ENCODE measurements at places on chromosomes 16 and 17.

GRCh38 chr17:12640364-12640763 lies 25.3 kb upstream of the MYOCD start:
- no peak for DNase-seq

GRCh38 chr16:65122724-65123395 lies 997 bp upstream of the CDH11 start:
- DNase-seq, result peak; percentile 78

GRCh38 chr16:71754652-71755051 lies 30.2 kb upstream of the PHLPP2 start:
- DNase-seq, result no peak

DNA sequence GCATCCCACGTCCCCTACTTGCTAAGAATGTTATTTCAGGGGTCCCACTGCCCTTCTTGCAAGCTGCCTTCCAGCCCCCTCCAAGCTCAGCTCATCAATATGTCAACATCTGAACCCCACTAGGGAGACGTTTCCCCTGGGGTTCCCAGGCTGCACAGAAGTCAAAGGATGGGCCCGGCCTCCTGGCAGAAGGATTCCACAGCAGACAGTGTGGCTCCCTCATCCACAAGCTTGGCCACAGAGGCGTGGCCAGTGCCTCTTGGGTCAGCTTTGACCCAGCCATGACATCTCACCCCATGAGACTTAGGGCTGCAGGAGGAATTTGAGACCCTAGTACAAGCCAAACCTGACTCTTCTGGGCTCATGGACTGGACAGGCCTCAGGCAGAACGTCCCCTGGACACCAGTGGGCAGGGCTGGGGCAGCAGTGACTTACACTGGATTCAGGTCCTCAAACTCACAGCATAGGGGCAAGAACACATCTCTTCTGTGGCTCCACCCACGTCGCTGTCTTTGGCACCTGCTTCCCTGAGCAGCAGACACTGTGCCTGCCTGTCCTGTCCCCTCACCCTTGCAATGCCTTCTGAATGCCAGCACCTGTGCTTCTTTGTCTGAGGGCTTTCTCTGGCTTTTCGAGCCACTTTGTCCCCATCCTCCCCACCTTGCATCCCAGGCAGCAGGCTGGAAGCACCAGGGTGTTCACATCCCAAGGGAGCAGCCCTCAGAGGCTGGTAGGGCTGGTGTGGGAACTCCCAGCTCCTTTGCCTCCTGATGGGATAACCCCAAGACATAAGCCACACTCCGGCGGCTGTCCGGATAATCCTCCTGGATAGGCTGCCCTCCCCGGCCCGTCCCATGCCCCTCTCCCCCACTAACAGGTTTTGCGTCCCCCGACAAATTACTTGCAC lies 56.0 kb upstream of the ENPP7 start:
- DNase-seq, result no peak

DNA sequence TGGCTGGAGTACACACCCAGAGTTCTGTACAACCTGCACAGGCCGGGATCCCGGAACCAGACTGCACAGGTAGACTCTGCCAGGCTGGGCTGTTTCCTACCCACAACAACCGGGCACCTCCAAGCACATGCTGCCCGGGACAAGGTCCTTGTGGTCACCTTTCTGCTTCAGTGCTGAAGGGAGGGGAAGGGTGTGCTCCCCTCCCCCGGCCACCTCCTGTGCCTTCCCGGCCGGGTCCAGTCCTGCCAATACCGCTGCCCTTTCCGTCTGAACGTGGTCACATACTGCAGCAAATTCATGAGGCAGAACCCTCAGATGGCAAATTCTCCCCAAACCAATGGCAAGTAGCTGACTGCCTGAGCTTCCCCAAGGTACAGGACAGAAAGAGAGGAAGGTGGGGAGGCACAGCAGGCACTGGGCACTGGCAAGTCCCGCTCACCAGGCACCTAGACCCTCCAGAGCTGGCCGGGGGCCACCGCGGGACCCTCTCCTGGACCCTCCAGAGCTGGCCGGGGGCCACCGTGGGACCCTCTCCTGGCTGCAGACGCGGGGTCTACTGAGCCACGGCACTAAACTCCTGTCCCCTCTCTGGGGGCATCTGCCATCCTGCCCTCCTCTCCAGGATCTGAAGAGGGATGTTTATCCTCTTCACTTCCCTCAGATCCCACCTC lies 22.8 kb downstream of the SLC43A2 start:
- DNase-seq, result no peak

DNA sequence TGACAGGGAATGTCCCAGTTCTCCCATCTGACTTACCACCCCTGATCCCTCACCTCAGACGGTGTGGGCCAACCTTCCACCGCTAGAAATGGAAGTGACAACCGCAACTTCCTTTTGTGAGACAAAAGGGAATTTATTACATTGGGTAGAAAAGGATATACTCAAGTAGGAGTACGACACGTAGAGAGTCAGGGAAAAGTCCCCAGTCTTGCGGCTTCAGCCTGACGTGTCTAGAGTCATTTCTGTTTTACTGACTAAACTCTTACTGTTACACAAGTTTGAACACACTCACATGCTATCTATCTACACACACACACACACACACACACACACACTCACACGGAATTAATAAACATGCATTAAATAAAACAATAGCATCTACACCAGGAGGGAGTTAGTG lies 178.9 kb downstream of the COPRS start:
- DNase-seq, result no peak

- no peak for DNase-seq
These were observed 4.4 kb upstream of the CARHSP1 start for GRCh38 chr16:8872967-8873865.

DNA sequence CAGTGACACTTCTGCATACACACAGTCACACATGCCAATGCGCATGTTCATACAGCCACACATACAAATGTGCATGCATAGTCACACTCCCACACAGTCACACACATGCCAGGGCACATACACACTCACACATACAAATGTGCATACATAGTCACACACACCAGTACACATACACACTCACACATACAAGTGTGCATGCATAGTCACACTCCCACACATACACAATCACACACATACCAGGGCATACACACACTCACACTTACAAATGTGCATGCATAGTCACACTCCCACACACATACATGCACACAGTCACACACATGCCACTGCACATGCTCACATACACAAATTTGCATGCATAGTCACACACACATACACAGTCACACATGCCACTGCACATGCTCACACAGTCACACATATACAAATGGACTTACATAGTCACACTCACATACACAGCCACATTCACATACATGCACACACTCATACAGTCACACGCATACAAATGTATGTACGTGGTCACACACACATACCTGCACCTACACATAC lies 84.2 kb downstream of the SOCS1 start:
- no peak for DNase-seq

DNA sequence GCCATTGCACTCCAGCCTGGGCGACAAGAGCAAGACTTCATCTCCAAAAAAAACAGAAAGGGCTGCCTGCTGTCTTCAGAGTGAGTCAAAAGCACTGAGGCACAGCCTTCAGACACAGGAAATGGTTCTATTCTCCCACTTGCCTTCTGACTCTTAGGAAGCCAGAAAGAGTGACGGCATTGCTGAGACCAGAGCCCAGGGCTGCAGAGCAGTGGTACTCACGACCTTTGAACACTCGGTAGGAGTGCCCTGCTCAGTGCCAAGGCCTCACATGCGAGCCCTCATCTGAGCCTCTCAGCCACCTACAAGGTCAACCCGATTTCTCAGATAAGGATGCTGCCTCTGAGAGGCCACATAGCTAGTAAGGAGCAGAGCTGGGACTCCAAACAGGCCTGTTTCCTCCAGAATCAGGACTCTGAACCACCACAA lies 3.5 kb upstream of the ITGAE start:
- no peak for DNase-seq

GRCh38 chr16:72001180-72001874 lies 1.1 kb upstream of the PKD1L3 start:
- DNase-seq, result no peak

DNA sequence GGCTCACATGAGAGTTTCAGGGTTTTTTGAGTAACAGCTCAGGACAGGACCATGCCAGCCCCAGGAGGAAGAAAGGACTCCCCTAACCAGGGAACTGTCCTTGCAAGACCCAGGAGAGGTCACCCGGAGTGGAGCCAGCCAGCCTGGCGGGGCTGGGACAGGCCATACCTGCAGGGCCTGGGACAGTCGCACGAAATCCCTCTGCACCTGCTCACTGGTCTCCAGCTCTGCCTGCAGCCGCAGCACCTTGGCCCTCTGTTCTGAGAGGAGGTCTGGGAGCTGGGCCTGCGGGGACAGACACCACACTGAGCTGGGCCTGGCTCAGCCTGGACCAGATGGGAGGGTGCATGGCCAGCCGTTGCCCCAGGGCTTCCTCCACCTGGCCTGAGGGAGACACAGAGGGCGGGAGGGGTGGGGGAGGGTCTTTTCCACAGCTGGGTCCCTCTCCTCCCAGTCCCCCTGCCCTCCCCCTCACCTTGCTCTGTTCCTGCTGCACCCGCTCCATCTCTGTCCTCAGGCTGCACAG lies 19.7 kb downstream of the RABEP2 start:
- DNase-seq, result no peak

- peak; percentile 86 for DNase-seq
These were observed 85.9 kb downstream of the SNX29 start for GRCh38 chr16:12062343-12063003.

- no peak for DNase-seq
These were observed 35.4 kb upstream of the SHISA6 start for GRCh38 chr17:11205659-11206058.

DNA sequence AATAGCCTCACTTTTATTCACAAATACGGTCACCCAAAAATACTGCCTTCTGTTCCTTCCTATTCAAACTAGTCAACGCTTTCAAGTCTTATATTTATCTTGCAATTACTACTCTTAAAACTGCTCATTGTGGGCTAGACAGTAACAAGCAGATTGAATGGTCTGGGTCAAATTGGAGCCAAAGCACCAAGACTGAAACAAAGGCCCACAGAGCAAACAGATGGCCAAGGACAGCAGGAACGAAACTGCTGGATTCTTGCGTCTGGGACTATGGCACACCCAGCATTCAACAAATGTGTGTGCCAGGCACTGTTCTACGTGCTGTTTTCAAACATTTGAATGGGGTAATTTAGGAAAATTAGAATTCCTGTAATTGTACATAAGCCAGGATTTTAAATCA lies 250.1 kb upstream of the PSMD7 start:
- DNase-seq, result no peak

DNA sequence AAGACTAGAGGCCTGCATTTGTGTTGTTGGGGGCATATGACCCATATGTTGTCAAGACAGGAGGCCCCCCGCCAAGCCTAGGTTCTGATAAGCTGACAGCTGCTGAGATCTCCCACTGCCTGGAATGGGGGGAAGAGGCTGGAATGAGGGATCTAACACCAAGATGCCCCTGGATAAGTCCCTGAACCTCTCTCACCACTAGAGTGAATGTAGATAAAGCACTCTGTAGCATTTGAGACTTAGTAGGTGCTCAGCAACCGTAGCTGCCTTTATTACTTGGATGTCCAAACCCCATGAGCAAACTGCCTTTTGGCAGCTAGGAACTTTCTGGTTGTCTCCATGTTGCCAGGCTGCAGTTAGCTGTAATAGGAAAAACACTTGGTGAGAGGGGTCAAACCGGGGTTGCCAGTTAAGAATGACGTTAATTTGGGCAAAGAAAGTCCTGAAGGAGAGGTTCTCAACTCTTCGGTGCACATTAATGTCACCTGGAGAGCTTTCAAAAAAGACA lies 4.4 kb upstream of the RASL10B start:
- no peak for DNase-seq

DNA sequence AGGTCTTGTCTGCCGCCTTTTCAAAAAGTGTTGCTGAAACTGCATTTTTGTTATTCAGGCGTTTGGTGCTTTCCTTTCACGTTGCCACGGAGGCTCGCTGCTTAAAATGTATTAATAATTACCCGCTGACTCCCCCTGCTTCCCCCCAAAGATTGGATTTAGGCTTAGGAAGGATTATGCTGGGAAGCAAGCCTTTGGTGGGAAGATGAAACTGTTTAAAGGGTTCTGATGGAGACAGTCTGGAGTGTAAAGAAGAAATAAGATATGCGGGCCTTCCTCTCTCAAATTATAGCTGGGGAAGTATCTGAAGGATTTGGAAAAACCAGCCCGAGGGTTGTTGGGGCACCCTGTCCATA lies 1.1 kb downstream of the KSR1 start:
- DNase-seq, result no peak

- peak; percentile 7 for DNase-seq
These were observed 3.5 kb downstream of the DBNDD1 start for GRCh38 chr16:90015586-90016338.

DNA sequence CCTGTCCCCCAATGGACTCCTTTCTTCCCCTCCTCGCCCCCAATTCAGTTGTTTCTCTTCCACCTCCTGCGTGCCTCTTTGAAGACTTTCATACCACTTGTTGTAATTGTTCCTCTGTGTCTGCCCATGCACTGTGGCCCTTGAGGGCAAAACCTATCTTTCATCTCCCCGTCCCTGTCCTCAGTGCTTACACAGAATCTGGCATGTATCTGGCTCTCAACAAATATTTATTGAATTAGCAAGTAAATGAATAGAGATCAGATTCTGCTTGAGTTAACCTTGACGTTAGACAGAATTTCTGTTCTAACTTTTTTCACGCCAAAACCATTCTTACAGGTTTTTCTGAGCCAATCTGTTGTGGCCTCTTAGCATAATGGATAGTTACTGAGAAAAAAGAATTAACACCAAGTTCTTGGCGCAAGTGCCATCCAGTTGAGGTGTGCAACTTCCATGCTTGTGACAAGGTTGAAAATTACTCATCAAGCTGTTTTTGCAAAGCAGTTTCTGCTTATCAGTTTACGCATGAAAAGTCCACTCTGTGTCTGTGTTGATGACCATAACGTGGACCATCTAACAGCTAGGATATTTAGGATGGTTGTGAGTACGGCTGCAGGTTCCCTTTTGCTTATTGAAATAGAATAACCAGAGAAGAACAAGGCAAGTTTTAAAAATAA lies 215.1 kb downstream of the PRKCA start:
- DNase-seq, result no peak

DNA sequence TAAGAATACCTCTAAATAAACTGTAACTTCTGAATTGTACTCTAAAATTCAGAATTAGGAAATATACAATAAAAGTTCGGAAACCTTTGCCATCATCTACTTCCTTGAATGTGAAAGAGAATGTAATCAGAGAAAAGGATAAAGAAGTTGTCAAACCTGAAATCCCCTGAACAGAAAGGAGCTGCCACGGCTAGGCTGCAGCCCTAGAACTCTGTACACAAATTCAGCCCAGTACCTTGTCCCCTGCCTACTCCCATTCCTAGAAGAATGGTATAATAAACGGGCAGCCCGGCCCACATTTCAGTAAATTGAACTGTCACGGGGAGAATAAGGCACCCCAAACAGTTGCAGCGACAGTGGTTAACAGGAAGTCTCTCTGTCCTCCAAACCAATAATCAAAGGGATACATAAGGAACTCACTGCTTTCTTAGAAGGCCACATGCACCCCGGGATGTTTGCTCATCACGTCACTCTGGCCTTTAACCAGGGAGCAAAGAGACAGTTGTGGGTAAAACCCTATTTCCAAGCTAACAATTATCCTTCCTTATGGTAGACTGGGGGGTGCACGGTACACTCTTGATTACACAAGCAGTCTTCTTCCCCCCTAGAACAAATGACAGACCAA lies 24.3 kb upstream of the RFFL start:
- peak; percentile 7 for DNase-seq

- no peak for DNase-seq
These were observed 19.9 kb upstream of the GHDC start for GRCh38 chr17:42214156-42214555.

GRCh38 chr16:1561266-1561665 lies 27.8 kb downstream of the TMEM204 start:
- no peak for DNase-seq

Measured in fibroblast of skin of right quadriceps (primary cell).